NCI-H1694 treated with DMSO at 0.1 percent for 48 hours (cell line): ENCODE measurements at places on chromosomes 1 and 21.

DNA sequence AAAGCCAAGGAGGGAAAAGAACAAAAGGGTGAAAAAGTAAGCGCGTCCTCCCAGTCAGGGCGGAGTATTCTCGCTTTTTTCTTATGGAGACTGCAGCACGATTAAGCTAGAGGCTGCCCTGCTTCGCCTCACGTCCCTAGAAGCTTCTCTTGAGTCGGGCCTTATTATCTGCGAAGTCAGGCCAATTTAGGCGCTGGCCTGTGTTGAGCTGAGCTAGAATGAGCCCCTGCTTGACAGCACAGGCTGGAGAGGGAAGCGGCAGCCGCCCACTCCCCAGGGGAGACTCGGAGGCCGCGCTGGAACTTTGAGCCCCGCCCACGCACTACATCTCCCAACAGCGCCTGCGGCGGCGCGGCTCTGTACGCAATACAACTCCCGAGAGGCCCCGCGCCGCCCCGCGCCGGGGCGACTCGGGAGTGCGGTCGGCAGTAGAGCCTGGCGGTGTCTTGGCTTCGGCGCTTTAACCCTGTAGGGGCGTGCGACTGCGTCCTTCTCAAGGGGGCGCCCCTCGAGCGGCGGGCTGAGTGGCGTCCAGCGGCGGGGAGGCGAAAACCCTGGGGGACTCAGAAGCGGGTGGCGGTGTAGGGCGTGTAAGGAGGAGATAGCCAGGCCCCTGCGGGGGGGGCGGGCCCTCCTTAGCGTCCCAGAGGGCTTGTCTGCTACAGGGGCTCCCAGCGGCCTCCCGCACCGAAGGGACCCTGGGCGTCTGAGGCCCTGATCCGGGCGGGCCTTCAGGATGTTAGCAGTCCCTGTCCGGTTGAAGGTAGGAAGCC is 888 bp downstream of the ZNF436 start:
- peak; percentile 80 for DNase-seq

DNA sequence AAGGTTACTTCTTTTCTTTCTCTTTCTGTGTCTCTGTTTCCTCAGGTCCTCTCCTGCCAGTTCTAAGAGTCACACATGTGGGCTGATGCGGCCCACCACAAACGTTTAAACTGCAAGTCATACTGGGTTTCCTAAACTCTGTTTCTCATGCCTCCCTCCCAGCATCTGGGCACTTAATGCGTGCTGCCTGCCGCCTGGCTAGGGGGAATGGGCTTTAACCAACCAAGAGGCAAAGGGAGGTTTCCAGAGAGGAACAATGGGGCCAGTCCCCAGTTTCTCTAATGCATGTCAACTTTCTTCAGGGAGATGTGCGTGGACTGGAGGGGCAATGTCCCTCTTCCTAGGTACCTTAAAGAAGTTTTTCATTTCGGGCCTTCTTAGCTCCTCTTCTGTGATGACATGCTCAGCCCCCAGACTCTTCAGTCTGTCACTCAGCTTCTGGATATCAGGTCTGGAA is 19.9 kb upstream of the SRSF4 start:
- no peak for DNase-seq

- DNase-seq: no peak
Measured at GRCh38 chr1:58803858-58804257, 20.0 kb upstream of the JUN start.

DNA sequence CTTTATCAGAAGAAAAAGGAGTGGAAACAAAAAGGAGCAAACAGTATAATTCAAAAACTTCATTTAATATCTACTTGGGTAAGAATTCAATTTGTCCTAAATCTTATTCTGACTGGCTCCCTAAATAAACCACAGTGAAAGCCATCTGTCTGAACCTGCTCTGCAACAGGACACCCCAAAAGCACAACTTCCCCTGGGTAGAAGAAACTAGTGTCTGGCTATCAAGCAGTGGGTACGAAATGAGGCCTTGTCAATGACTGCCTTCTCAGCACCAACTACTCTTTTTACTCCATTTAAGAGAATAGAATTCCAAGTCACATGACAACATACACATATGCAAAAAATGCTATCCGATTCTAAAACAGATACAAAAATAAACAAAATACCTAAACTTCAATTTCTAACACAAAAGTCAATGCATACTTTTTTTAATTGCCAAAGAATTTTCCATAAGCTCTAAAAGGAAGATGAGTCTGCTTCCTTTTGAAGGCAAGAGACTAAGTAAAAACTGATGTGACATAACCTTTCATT is 206.8 kb downstream of the SLC45A1 start:
- DNase-seq: no peak

- DNase-seq: no peak
Measured at GRCh38 chr21:15795533-15795932, 65.8 kb downstream of the USP25 start.

GRCh38 chr1:84686223-84686622 is 4.0 kb downstream of the SSX2IP start:
- no peak for DNase-seq

GRCh38 chr1:32870615-32871363 is at the start of gene FNDC5:
Gene FNDC5 (minus strand): TSS chr1:32870912.
- DNase-seq: no peak

DNA sequence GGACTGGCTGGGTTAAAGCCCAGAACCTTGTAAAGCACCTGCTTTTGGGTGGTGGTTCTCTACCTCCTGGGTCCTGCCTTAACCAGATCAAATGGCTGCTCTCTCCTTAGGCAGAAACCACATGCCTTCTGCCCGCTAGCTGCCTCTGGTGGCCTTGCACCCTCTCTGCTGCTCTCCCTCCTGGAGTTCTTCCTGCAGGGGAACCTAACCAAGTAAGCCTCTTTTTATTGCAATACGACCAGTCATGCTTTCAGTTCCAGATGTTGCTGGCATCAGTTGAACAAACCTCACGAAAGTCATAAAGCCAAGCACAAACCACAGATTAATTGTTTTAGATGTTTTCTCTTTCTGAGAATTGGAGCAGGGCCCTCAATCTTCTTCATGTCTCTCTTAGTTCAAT is 118.9 kb downstream of the GDAP2 start:
- no peak for DNase-seq

- no peak for DNase-seq
Measured at GRCh38 chr1:36087233-36088123, 1.2 kb upstream of the ADPRS start.

DNA sequence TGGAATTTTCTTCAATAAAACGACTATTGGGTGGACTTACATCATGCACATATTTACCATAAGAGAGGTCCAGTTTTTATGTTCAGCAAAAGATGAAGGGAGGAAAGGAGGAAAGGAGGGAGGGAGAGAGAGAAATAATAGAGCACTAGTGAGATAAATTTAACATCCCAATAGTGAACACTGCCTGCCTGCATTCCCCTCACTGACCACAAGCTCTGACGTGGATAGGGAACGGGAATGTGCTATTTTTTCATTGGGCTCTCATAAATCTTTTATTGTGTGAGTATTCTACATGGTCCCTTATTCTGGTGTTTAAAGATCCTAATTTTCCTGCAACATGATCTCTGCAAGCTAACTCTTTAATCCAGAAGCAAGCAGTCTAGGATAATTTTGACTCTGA is 82.1 kb downstream of the TTC3 start:
- DNase-seq: no peak

GRCh38 chr1:47662068-47662467 is 224.2 kb downstream of the FOXD2 start:
- no peak for DNase-seq

DNA sequence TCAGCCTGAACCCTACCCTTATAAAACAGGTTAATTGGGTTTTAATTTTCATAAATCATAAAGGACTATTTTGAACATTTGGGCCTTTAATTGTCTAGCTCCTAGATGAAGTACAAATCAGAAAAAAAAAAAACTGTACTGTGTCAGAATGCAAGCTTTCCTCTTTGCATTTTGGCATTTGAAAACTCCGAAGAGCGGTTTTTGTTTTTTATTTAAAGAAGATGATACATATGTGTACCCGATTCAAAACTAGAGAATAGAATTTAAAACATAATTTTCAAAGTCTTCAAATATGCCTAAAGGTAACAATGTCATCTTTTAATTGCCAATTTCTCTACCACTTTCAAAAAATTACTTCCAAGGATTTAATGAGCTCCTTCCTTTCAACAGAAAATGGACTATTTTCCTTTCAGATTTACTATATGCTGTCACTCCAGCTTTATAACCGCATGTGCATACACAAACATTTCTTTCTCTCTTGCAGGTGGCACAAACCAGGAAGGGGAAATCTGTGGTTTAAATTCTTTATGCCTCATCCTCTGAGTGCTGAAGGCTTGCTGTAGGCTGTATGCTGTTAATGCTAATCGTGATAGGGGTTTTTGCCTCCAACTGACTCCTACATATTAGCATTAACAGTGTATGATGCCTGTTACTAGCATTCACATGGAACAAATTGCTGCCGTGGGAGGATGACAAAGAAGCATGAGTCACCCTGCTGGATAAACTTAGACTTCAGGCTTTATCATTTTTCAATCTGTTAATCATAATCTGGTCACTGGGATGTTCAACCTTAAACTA is 33.7 kb downstream of the MRPL39 start:
- peak; percentile 67 for DNase-seq

GRCh38 chr1:178871551-178872320 is 859 bp upstream of the ANGPTL1 start:
- no peak for DNase-seq

DNA sequence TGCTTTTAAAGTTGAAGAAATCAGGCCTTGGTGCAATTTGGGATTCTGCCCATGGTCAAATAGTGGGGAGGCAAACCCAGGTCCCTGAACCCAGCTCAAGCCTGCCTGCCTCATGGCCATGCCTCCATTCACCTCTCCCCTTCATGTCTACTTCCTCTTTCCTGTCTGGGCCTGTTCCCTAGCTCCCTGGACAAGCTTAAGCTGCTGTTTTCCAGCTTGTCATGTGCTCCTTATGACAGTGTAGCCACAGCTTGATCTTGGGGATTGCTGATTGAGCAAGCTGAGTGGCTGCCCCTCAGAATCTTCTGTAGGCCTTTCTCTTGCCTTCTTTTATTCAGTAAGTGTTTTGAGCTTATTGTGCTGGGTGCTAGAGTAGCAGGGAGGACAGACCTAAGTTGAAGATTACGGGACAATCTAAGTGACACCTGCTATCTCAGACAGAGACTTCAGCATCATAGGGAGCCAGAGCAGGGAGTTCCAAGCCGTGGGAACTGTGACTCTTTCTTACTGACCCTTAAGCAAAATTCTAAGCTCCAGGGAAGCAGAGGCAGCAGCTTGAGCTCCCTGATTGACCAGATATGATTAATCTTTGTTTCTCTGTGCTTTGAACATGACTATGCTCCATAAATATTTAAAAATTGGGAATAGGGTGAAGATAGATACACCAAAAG is 520 bp upstream of the MR1 start:
- no peak for DNase-seq

GRCh38 chr1:113747376-113747775 is 11.9 kb downstream of the PHTF1 start:
- no peak for DNase-seq

- no peak for DNase-seq
Measured at GRCh38 chr1:2861988-2862813, 60.7 kb upstream of the TTC34 start.
